Suppressor macrophage treated with lipopolysaccharide for 4 hours (primary cell): ENCODE measurements at places on chromosomes 5 and 9.
A peak's percentile ranks its signal among the peaks of the same experiment; 100 is the strongest.

- DNase-seq: no peak
Observed at GRCh38 chr5:33308586-33308985, 132.2 kb upstream of the TARS1 start.

DNA sequence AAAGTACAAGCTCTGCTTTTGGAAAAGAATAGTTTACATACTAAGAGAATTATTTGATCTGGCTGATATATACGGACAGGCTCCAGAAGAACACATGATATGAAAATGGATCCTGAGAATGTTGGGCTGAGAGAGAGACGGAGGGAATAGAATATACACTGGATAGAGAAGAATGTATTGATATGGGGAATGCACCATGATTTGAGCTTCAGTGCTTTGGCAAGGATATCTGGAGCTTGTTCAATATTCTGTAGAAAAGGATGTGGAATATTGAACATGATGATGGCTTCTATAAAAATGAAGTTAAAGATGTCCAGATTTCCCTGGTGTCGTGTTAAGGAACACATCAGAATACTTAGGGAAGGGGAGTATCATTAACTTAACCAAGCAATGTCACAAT lies 280.5 kb upstream of the VLDLR start:
- no peak for DNase-seq

DNA sequence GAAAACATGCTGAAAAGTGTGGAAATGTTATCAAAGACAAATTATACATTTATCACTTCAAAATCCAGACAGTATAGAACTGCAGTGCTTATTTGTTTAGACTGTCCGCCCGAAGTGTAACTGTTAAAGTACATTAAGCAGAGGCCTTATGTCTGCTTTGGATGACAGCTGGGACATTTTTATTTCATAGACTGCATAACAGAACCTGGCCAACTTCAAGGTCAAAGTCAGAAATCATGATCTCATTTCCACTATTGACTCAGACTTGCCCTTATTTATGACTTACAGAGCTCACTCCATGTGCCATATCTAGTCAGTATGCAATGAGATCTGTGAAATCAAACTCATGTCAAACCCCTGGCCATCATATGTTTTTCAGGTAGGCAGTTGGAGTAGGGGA lies 87.7 kb downstream of the RAB3C start:
- no peak for DNase-seq

- no peak for DNase-seq
Observed at GRCh38 chr5:111820072-111820471, 63.1 kb upstream of the NREP start.

DNA sequence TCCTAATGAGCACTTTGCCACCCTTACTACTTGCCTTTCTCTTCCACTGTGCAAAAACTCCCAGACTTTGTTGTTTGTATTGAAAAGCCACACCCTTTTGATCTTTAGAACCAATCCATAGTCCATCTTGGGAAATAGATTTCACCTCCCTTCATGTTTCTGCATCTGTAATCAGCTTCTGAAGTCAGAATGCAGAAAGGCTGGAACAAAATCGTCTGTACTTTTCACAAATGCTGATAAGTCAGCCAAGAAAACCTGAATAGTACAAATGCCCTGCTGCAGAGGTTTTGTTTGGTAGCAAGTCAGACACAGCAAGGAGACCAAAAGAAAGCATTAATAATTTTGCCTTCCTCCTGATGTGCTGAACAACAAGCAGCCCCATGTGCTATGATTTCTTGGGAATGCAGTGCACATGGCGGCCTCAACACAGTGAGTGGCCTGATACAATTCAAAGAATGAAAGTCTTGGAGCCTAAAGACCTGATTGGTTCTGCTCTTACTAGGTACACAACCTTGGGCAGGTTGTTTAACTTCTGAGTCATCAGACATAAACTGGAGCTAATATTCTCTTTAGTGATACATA lies 59.2 kb upstream of the STK32A start:
- DNase-seq: no peak

- no peak for DNase-seq
Observed at GRCh38 chr9:122251351-122251750, 13.3 kb downstream of the RBM18 start.

DNA sequence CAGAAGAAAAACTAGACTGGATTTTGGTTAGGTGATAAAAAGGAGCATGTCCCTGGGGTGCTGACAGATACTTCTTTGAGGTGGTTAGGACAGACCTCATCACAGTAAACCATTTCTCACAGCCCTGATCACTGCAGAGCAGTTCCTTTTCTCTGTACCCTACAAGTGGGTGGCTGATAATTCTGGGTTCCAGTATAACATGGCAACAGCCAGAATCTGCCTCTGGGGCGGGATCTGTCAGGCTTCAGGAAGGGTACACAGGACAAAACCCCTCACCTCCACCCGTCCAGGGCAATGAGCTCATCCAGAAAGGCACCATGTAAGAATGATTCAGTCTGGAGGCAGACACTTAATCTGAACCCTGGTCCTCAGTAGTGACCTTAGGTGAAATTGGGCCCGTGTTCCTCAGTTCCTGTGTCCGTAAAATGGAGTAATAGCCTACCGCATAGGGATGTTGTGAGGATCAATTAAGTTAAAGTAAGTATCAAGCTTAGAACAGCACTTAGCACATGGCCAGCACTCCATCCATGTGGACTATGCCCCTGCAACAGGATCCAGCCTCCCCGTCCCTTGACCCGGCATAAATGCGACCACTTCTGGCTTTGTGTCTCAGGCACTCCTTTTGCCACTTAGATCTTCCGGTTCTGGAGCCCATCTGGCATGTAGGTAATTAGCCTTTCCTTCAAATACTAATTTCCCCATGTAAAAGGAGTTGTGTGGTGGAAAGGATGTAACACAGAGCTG lies 129.2 kb downstream of the LHFPL2 start:
- DNase-seq: no peak

GRCh38 chr5:78499485-78499884 lies 139.1 kb downstream of the SCAMP1 start:
- no peak for DNase-seq

- DNase-seq: no peak
Observed at GRCh38 chr5:109660301-109660700, 29.4 kb upstream of the MAN2A1 start.

DNA sequence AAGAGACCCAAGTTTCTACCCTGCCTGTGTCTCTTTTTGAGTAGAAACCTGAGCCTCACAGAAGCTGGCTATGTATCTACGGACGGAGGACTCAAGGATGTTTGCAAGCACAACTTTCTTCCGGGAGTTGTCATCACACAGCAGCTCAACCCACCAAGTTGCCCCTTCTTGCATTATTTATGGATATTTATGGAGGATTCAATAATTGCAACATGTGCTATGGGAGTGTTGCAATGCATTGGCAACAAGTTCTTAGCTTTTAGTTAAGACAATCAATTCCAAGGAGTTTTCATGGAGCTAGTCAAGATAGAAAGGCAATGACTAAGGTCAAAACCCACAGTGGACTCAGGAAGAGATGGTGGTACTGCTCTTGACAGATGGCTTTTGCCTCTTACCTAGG lies 336.9 kb downstream of the ENC1 start:
- DNase-seq: no peak

GRCh38 chr9:85987236-85987635 lies 46.3 kb downstream of the NAA35 start:
- DNase-seq: no peak

DNA sequence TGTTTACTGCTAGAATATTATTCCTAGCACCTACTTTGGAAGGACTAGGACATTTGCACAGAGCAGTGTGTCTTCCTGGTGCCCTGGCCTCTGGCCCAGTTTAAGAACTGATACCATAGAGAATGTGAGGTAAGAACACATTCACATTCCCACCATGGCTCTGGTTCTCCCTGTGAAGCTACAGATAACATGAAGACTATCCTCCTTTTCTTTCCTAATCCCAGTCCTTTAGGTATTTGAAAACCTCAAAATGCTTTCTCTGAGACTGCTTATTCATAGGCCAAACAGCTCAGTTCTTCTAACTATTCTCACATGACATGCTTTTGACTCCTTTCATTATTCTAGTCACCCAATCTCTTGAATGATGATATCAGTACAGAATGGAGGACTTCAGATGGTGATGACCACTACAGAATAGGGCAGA lies 11.9 kb downstream of the FAM219A start:
- no peak for DNase-seq

DNA sequence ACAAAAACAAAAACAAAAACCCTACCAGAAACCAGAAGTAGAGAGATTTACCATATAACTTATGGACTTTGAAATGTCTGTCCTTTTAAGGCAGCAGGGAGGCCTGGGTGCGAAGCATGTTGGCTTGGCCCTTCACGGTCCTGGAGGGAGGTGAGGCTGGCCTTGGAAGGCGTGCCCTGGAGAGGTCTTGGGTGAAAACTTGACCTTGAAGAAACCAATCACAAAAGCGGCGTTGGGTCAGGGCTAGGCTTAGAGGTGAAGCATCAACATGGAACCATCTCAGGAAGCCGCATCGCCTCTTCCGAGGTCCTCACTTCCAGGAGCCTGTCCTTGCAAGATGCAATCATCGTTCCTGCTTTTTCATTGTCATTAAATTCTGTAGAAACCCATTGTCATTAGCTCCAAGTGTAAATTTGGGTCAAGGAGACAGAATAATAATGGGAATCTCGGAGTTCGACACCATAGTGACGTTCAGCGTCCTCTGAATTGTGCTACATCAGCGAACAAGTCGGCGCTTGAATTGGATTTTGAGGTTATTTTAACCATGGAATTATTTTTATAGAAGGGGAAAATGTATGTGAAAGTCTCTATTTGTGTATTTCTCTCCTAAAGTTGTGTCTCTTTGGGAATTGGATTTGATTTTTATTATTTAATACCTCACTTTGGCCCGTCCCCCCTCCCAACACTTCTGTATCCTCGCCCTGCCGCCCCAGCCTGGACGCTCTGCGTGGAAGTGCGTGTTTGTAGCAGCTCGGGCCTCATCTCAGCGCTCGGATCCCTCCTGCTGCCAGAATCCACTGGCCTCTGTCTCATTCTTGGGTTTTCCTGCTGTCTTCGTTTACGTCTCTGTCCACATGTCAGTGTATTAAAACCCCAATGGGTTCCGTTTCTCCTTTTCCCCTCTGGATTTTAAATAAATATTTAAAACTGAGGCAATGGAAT lies 11.1 kb upstream of the ORM1 start:
- DNase-seq: no peak

DNA sequence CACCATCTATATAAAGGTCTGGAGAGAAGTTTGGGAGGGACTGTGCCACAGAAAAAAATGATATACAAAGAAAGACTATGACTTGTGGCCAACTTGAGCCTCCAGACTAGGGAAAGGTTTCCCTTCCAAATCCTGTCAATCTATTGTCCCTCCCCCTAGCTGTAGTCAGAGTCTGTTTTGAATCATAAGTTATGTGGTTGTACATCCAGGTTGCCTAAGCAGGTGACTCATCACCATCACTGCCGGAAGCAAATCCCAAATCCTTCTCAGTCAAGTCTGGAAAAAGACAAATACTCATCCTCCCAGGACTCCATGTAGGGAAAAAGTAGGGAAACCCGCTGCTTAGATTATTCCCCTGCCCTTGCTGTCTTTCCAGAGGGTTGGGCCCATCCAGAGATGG lies 235.7 kb downstream of the CDK5RAP2 start:
- DNase-seq: no peak

- no peak for DNase-seq
Observed at GRCh38 chr5:6143523-6143922, 234.8 kb downstream of the MED10 start.

DNA sequence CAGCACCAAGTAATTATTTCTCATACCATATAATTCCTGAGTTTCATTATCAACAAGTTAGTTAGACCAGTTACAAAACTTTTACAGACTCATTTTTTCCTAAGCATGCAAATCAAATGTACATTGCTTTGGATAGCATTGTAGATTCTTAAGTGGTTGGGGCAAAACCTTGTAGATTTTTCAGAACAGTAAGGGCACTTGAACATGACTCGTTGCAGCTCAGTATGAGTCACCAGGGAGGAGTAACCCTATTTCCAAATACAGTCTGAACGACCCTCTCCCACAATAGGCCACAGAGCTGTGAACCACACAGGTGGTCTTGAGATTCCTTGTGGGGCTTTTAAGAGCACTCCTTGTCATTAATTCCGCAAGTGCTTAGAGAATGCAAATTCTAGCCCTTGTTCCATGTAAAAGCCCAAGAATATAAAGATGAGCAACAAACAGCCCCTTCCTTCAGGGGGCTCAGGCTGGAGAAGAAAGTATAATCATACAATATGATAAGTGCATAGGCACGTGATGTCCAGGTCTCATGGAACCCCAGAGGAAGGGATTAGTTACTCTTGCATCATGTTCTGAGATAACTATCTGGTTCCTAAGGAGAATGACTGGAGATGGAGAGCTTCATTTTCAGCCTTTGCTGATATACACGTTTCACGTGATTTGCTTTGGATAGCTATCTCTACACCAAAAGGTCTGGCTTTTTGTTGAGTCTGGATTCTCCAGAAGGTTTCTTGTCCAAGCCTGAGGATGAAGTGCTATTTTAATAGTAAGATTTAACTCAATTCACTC lies 295.7 kb downstream of the KCNN2 start:
- DNase-seq: no peak

GRCh38 chr5:131534974-131535373 lies 100.1 kb downstream of the RAPGEF6 start:
- DNase-seq: no peak

DNA sequence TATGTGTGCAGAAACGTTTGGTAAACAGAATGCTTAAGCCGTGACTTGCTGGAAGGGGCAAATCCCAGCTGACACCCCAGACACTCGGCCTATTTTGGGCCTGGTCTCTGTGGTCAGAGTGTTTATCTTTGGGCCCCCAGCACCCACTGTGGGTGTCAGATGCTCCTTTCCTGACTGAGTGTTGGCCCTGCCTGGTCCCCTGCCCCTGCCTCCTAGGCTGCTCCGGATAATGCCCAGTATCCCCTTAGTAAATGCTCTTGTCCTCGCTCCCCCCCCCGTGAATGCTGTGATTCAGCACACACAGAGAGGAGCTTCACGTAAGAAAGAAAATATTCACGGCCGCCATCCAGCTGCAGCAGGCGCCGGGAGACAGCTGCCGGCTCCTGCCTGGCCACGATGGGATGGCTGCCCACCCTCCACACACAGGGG lies 11.3 kb upstream of the ANGPTL2 start:
- no peak for DNase-seq

DNA sequence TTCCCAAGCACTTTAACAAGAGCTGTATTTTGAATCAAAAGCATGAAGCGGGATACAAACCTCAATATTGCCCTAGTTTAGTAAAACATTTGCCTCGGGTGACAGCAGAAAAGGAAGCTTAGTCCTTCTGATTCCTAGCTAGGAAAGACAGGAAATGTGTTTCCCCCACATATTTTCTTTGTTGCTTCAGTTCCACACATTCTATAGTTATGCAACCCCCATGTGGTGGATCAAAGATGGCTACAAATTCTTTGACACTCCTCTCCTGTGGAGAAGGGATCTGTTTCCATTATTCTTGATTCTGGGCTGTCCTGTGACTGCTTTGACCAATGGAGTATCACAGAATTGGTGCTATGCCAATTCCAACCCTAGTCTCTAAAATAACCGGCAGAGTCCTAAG lies 89.1 kb upstream of the SLC30A5 start:
- DNase-seq: no peak

GRCh38 chr9:35826071-35826701 lies 2.3 kb downstream of the FAM221B start:
- peak; percentile 72 for DNase-seq

- DNase-seq: peak; percentile 0
Observed at GRCh38 chr5:18216016-18216415, 581.8 kb downstream of the TAF11L14 start.

- no peak for DNase-seq
Observed at GRCh38 chr5:124704594-124705284, 41.7 kb downstream of the ZNF608 start.

- DNase-seq: no peak
Observed at GRCh38 chr5:89996890-89997289, 412.7 kb downstream of the CETN3 start.
